ENCODE measurements at places on chromosomes 7 and 10. TPM values are rescaled to one million over a fixed set of nuclear protein-coding genes. Genes with fewer than 3 reads are reported as not detected.

DNA sequence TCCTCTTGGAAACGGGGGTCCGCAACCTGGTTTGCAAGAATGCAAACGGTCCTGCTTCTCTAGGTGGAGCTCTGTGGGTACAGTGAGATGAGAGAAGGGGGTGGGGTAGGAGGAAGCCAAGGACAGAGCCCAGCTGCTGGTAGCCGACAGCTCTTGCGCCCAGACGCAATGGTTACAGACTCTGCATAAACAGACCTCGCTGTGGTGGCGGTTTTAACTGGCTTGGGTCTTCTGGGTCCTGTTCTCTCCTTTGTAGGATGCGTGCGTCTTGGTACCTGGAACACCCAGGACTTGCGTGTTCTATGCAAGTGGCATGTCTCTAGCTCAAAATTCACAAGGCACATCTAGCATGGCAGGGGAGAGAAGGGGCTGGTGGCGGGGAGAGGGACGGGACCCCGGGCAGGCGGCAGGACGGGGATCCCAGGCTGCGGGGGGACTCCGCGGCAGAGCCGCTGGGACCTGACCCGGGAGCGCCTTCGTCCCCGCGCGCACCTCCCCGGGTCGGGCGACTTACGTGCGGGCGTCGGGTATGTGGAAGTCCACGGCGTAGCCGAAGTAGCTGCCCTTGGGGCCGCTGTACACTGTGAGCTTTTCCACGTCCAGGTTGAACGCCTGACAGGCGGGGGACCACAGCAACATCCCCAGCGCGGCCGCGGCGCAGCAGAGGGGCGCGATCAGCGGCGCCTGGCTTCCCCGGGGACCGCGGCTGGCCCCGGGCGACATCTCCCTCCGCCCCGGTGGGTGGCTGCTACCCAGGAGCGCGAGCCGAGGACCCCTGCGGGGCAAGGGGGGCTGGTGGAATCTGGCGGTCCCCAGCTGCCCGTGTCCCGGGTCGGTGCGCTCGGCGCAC lies 448 bp downstream of the ITGA8 start:
- no peaks in the 10 kb centered on the region for H3K36me3 ChIP-seq
- H3K27me3 ChIP-seq, result peaks cover 55% of the 10 kb centered on the region
- no peaks in the 10 kb centered on the region for H3K4me1 ChIP-seq
- no peak for DNase-seq

ADRA2A gene
- not detected for total RNA-seq

TES gene
- 75.0 TPM for total RNA-seq

MSRB2 gene
- total RNA-seq, result 6.3 TPM

CYP2C19 gene
- not detected for total RNA-seq

OPALIN gene
- not detected for total RNA-seq

PAPOLB gene
- total RNA-seq, result not detected
